ENCODE measurements at places on chromosomes 12 and 14. TPM values are rescaled to one million over a fixed set of nuclear protein-coding genes. Genes with fewer than 3 reads are reported as not detected.
A peak's percentile ranks its signal among the peaks of the same experiment; 100 is the strongest.

The B4GALNT1 gene
- 2.4 TPM for total RNA-seq

- no peak overlapping the region for H3K4me3 ChIP-seq
- H3K36me3 ChIP-seq: no peaks in the 10 kb centered on the region
- H3K27ac ChIP-seq: no peak overlapping the region
- H3K4me1 ChIP-seq: peaks cover 19% of the 10 kb centered on the region
- peak; percentile 87 for DNase-seq
- no peaks in the 10 kb centered on the region for H3K27me3 ChIP-seq
These were observed 53.1 kb upstream of the PLEKHG7 start for GRCh38 chr12:92649511-92650227.

- H3K36me3 ChIP-seq: no peaks in the 10 kb centered on the region
- peaks cover 22% of the 10 kb centered on the region for H3K4me1 ChIP-seq
- H3K4me3 ChIP-seq: no peak overlapping the region
- H3K27ac ChIP-seq: no peak overlapping the region
These were observed 12.6 kb downstream of the RASSF8 start for GRCh38 chr12:25970916-25971653.

DNA sequence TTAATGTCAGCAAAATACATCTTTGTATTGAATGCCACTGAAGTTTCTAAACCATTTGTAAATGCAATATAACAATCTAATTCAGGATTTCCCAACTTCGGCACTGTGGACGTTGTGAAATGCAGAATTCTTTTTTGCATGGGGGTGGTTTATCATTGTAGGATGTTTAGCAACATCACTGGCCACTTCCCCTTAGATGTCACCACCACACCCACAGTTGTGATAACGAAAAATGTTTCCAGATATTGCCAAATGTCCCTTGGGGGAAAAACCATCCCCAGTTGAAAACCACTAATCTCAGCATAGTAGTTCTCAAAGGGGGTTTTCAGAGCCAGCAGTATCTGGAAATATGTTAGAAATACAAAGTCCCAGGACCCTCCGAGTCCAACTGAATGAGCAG, 203.3 kb downstream of the NAV3 start:
- H3K36me3 ChIP-seq: no peaks in the 10 kb centered on the region
- H3K27me3 ChIP-seq: no peaks in the 10 kb centered on the region
- DNase-seq: no peak
- H3K27ac ChIP-seq: no peak overlapping the region

- H3K4me1 ChIP-seq: no peaks in the 10 kb centered on the region
- peaks cover 11% of the 10 kb centered on the region for H3K36me3 ChIP-seq
- no peak for DNase-seq
- no peaks in the 10 kb centered on the region for H3K27me3 ChIP-seq
- H3K27ac ChIP-seq: no peak overlapping the region
These were observed 33.7 kb downstream of the PARP2 start for GRCh38 chr14:20377171-20377570.

The LMO3 gene
- total RNA-seq: 15.1 TPM
